Hepatocyte (in vitro differentiated cells): ENCODE measurements at places on chromosomes 4 and X.

GRCh38 chrX:150219374-150220185 is 143.5 kb upstream of the MAMLD1 start:
- no peak for DNase-seq

- no peak for DNase-seq
Measured at GRCh38 chrX:3743801-3744439, 30.5 kb upstream of the PRKX start.

- DNase-seq: no peak
Measured at GRCh38 chr4:38939165-38939564, 71.6 kb downstream of the FAM114A1 start.

GRCh38 chrX:48972220-48973164 is 848 bp upstream of the KCND1 start:
- DNase-seq: peak; percentile 35

DNA sequence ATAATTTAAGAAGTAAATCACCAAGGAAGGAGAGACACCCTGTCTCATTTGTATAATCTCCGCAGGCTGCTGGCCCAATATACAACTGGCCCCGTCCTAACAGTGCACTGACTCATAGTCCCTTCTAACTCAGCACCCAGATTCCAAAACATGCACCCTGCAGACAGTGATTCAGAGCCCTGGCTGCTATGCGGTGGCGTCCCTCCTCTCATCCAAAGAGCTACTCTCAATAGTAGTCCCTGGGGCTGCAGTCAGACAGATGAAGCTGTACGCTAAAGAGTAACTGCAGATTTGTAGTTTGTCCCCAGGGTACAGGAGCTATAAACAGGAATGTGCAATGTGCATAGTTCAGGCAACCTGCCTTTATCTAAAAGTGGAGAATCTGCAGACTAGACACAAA is 23.0 kb downstream of the GABRA3 start:
- no peak for DNase-seq

- DNase-seq: no peak
Measured at GRCh38 chr4:121599049-121599448, 97.7 kb downstream of the ANXA5 start.

GRCh38 chrX:10111364-10112148 is 45.2 kb upstream of the CLCN4 start:
- no peak for DNase-seq

DNA sequence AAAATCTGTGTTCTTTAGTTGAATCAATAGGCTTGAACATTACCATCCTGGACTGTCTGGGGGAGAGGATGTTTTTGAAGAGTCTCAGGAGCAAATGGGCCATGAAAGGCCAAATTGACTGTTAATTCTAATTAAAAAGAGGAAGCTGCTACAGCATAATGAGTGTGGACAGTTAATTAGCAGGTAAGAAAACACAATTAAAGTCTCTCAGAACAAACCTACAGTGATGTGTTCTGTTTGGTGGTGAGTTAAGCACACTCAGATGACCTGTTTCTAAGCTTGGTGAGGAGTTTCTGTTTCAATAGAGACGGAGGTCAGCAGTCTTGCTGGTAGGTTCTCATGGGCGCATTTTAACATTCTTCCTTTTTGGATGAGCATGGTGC is 68.1 kb downstream of the DRD5 start:
- no peak for DNase-seq

DNA sequence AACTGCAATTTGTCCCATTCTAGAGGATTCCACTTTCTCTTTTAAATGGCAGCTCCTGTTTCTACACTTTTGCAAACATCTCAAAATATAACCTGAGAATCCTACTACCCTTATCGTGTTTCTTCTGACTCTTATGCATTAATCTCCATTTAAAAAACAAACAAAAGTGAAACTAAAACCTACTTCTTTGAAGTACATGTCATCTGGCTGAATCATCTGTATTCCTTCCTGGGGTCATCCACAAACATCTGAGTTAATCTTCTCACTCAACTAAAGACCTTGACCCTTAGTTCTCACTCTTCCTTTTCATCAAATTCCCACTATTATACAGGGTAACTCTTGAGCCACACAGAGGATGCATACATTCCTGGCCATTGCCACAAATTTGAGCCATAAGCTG is 584.8 kb downstream of the PPARGC1A start:
- DNase-seq: no peak

DNA sequence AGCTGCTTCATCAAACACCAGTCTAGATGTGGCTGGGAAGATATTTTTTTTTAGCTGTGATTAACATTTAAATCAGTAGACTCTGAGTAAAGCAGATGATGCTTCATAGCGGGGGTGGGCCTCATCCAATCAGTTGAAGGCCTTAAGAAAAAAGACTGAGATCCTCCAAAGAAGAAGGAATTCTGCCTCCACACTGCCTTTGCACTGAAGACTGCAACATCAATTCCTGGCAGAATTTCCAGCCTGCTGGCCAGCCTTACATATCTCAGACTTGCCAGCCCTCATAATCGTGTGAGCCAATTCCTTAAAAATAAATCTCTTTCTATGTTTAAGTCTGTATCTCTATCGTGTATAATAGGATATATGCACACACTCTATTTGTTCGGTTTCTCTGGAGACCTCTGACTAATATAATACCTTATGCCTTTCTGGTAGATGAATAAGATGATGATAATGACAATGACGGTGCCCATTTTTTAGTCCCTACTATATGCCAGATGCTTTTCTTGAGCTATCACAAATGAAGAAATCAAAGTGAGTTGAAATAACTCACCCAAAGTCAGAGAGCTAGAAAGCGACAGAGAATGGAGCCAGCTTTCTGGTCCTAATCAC is 66.1 kb upstream of the SOD3 start:
- no peak for DNase-seq

GRCh38 chrX:24463077-24463476 is 2.0 kb upstream of the PDK3 start:
- DNase-seq: no peak

DNA sequence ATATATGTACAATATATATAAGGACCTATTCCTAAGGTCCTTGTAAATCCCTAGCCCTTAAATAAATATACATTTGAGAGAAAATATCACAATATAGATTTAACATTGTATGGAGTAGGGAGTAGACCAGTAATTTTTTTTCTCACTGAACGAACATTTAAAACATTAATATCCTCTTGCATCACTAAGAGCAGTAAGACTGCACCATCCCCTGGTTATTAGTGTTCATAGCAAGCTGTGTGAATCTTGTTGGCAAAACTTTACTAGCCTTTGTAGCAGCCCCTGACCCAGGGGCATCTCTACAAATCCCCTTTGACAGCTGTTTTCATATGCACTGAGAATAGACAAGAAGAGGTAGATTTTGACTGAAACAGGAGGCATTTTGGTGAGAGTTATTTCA is 146.5 kb downstream of the IL1RAPL2 start:
- no peak for DNase-seq
